Endothelial cell of coronary artery (primary cell): ENCODE measurements at places on chromosomes 7 and 10. TPM values are rescaled to one million over a fixed set of nuclear protein-coding genes. Genes with fewer than 3 reads are reported as not detected.

The RBP3 gene
- total RNA-seq = not detected in 2 replicates

The DNAJC12 gene
- total RNA-seq = 0.45 and 0.56 TPM in 2 replicates

The BMPR1A gene
- total RNA-seq = 6.3 and 10.7 TPM in 2 replicates

The MBL2 gene
- total RNA-seq = not detected in 2 replicates

The RP9 gene
- 9.3 and 14.6 TPM in 2 replicates for total RNA-seq

The ELFN1 gene
- total RNA-seq = 0.28 and 1.2 TPM in 2 replicates

The MALRD1 gene
- not detected in 2 replicates for total RNA-seq

The STOX1 gene
- total RNA-seq = 0.09 TPM in 2 replicates

The CDK1 gene
- total RNA-seq = 19.0 and 40.9 TPM in 2 replicates

The LEP gene
- under 0.01 TPM in 1 of 2 replicates, not detected in the other for total RNA-seq

The PRLHR gene
- not detected in 2 replicates for total RNA-seq

The TYW1B gene
- total RNA-seq = 4.8 and 9.4 TPM in 2 replicates

The MRLN gene
- not detected in 2 replicates for total RNA-seq

The CCDC136 gene
- total RNA-seq = 2.3 and 3.6 TPM in 2 replicates

The PRPS1L1 gene
- not detected in 2 replicates for total RNA-seq

The GDF10 gene
- total RNA-seq = not detected in 2 replicates

The TMEM229A gene
- total RNA-seq = not detected in 2 replicates

The ZNF736 gene
- total RNA-seq = 2.6 and 7.9 TPM in 2 replicates

The SLC12A9 gene
- total RNA-seq = 20.0 and 22.2 TPM in 2 replicates

The STRIP2 gene
- 4.1 and 5.7 TPM in 2 replicates for total RNA-seq

The STMP1 gene
- total RNA-seq = 7.4 and 9.3 TPM in 2 replicates

The CALY gene
- not detected in 2 replicates for total RNA-seq

The AKR1C8 gene
- total RNA-seq = not detected in 2 replicates

The HECW1 gene
- total RNA-seq = not detected in 2 replicates

The FAM25A gene
- not detected in 2 replicates for total RNA-seq

The FIS1 gene
- total RNA-seq = 267 and 300 TPM in 2 replicates

The CHN2 gene
- under 0.01 and 0.56 TPM in 2 replicates for total RNA-seq

The GPR22 gene
- not detected in 2 replicates for total RNA-seq

The CDC14C gene
- total RNA-seq = not detected in 2 replicates

The INMT gene
- 0.28 TPM in 1 of 2 replicates, not detected in the other for total RNA-seq

The CCDC146 gene
- 1.1 and 1.4 TPM in 2 replicates for total RNA-seq

The DDX21 gene
- 120 TPM in 2 replicates for total RNA-seq

The BLVRA gene
- 31.4 and 32.9 TPM in 2 replicates for total RNA-seq

The RPS24 gene
- 2,627 and 2,717 TPM in 2 replicates for total RNA-seq

The ARHGAP19 gene
- 7.2 and 11.8 TPM in 2 replicates for total RNA-seq
